ENCODE measurements at places on chromosomes 1 and 21.

DNA sequence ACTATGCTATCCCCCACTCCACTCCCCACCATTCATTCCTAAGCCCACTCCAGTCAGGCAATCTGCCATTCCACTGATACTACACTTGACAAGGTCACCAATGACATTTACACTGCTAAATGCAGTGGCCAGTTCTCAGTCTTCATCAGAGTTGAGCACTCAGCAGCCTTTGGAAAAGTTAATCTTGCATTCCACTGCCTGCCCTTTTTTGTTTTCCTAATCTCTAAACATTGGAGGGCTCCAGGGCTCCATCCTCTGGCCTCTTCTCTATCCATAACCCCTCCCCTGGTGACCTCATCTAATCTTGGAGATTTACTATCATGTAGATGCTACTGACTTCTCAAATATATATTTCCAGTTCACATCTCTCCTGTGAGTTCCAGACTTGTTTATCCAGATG lies 70.9 kb upstream of the S1PR1 start:
- DNase-seq = no peak

GRCh38 chr1:119032986-119033385 lies 44.8 kb upstream of the TBX15 start:
- no peak for DNase-seq

GRCh38 chr21:42744520-42745445 lies 91.4 kb downstream of the PDE9A start:
- no peak for DNase-seq

GRCh38 chr1:3714284-3714741 lies 37.9 kb upstream of the CCDC27 start:
- no peak for DNase-seq
